Cerebellar nuclear complex (tissue), 1 donor: ENCODE measurements at places on chromosomes 5 and 9.

DNA sequence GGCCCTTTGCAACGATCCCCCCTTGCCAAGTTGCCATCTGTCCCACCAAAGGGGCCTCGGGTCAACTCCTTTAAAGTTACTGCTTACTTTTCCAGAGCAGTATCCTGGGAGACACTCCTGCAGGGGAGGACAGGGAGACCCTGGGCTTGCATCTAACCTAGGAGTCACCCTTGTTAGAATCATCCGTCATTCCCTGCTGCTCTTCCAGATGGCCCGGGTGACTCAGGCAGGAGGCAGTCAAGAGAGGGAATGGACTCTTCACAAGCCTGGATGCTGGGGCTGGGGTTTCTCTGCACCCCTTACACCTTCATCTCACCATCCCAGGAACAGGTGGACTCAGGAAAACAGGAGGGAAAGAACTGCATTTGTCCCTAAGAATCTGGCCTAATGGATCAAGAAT lies 175.6 kb downstream of the GABBR2 start:
- no peak for DNase-seq

DNA sequence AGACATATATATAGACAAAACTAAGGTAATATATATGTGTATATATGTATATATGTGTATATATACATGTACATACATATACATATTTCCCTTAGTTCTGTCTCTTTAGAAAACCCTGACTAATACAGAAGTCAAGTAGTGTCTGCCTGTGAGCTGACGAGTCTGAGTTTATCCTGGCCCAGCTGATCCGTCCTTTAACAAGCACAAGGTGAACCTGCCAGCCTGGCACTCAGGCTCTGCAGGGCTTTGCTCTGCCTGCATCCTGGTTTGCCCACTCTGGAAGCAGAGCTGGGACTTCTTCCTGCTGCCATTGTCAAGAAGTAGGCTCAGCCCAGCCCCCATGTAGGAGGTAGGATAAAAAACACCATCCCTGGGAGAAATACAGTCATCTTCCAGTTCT lies 388.0 kb downstream of the ICE1 start:
- DNase-seq = no peak

- DNase-seq = no peak
Measured at GRCh38 chr5:176180339-176180738, 57.9 kb upstream of the SIMC1 start.

GRCh38 chr9:80615964-80616363 lies 1044.2 kb downstream of the TLE4 start:
- DNase-seq = no peak

- no peak for DNase-seq
Measured at GRCh38 chr9:71146511-71146910, 25.1 kb upstream of the TRPM3 start.

- no peak for DNase-seq
Measured at GRCh38 chr9:6194934-6195333, 20.7 kb upstream of the IL33 start.

DNA sequence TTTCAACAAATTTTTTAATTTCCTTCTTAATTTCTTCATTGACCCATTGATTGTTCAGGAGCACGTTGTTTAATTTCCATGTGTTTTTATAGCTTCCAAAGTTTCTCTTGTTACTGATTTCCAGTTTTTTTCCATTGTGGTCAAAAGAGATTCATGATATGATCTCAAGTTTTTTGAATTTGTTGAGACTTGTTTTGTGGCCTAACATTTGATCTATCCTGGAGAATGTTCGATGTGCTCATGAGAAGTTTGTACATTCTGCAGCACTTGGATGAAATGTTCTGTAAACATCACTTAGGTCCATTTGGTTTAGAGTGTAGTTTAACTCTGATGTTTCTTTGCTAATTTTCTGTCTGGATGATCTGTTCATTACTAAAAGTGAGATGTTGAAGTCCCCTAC lies 14.7 kb upstream of the PPIC start:
- no peak for DNase-seq

DNA sequence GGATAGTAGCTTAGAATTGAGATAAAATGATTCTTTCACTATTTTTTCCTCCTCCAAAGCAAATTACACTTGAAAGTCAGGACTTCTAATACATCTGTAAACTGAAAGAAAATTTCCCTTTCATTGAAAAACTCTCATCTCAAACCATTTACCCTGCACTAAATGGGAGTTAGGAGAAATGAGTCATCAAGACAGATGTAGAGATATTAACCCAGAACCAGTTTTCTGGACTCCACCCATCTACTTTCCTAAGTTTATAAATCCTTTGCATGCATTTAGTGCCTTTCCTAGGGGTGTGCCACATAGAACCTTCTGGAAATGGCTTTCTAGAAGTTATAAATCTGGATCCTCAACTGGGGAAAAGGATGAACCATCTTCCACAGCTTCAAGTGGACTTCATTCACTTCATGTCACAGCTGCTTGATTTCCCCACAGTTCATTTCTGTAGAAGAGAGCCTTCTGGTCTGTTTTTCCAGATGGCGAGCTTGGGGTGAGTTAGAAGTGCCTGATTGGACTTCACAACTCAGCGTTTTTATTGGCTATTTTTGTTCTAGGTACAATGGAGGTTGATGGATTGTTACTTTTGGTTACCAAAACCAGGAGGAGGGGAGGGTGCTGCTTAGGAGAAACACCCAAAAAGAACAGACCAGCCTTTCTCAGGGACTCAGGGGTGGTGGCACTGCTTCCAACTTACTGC lies 72.5 kb upstream of the GPR151 start:
- no peak for DNase-seq

DNA sequence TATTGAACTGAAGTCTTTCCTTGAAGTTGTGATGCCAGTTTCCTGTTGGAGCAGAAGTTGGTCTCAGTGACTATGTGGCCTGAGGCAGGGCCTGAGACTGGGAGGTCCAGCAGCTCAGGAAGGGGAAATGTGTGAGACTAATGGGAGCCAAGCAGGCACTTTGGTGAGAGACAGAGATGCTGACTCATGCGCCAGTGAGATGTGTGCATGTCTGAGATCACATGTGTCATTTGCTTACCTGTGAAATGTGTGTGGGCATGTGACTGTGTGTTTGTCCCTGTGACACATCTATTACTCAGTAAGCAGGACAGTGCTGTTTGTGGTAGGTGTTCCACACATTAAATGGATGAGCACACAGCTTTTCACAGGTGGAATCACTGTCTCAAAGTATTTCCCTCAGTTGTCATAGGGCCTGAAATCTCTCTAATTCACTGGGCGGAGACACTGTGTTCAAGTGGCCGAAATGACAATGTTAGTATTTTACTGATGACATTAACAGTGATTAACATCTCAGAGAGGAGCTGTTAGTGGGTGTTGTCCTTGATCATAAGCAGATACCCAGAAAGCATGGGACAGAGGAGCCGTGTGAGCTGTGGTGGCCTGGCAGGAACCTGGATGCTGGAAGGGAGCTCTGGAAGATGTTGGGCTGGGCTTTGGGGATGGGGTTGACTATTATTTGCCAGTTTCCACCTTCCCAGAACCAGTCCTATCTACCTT lies 7.4 kb downstream of the NPR2 start:
- DNase-seq = no peak

DNA sequence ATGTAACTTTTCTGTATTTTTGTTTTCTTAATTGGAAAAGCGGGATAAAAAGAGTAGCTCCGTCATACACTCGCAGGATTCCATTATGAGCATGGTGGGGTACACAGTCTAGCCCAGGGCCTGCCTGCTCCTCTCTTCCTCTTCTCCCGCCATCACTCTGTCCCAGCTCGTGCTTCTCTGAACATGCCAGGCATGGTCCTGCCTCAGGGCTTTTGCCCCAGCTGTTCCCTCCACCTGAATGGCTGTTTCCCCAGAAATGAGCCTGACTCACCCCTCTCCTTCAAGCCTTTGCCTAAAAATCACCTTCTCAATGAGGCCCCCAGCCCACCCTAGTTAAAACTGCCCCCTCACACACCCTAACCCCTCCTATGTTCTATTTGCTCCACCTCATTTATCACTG lies 4.5 kb downstream of the CORO2A start:
- no peak for DNase-seq

DNA sequence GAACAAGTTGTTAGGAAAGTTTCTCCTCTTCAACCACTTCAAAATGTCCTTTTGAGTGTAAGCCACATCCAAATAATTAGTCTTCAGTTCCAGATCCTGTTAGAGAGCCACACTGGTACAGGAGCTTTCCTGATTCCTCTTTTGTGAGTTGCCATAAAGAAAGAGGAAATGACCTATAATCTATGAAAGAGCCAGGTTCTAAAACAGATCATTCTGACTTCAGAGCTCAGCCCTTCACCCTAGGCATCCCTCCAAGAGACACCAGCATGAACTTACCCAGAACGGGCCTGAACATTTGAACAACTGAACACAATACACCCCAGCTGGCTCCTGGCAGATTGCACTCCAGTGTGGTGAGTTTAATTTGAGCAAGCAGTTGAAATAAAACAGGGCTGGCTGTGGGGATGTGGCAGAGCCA lies 25.7 kb downstream of the SLC1A1 start:
- DNase-seq = no peak

GRCh38 chr9:106800701-106801270 lies 62.2 kb upstream of the ZNF462 start:
- DNase-seq = no peak

DNA sequence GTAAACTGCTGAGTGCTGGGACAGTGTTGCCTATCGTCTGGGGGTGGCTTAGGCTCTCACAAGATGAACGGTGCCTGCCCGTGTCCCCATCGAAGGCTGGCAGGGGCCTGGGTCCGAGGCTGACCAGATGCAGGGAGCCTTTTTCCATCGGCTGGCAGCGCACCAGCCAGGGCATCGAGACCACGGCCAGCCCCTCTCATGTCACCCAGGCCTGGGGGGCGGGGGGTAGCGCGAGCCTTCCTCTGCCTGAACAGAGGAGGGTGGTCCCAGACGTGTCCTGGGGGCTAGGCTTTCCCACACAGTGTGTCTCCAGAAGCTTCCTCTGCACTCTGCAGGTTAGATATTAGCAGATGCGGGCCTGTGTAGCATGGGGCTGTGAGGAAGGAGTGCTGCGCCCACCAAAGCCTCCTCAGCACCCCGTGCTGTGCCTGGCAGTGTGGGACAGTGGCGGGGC lies 17.3 kb downstream of the FGD3 start:
- DNase-seq = no peak

GRCh38 chr9:101689039-101689438 lies 49.4 kb downstream of the GRIN3A start:
- DNase-seq = no peak

GRCh38 chr5:132987531-132988408 lies 24.3 kb upstream of the AFF4 start:
- DNase-seq = no peak

GRCh38 chr5:61683148-61683547 lies 351.1 kb downstream of the ZSWIM6 start:
- DNase-seq = no peak

DNA sequence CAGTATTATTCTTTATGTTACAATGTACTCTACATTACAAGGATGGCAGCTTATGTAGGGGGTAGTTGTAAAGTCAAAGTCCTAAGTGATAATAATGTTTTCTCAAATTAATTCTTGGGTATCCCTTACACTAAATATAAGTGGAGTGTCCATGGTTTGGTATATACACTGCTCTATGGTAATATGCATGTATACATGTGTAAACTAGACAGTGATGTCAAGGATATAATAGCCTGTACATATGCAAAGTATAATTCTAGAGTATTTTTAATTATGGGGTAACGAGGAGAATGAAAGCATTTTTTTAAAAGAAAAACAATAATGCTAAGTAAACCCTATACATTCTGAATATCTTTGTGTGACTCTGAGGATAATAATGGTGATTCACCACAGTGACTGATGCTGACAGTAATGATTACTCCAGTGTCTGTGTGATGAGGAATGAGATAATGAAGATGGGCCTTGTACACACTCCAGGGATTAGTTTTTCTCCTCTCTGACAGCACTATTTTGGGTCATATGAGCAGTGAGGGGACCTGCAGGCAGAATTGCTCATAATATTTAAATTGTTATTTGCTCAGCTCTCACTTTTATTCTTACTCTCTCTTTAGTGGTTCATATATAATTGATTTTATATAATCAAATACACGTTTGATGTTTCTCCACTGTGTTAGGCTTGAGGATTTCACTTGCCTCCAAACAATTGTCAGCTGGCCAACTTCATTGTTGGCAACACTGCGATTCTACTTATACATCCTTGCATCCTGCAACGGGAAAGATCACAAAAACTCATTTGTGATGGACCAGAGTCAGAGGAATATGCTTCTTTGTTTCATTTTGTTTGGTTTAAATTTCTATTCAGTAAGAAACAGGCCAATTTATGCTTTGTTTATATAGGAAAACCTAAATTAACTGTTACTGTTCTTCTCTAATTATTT lies 88.2 kb downstream of the NREP start:
- no peak for DNase-seq

DNA sequence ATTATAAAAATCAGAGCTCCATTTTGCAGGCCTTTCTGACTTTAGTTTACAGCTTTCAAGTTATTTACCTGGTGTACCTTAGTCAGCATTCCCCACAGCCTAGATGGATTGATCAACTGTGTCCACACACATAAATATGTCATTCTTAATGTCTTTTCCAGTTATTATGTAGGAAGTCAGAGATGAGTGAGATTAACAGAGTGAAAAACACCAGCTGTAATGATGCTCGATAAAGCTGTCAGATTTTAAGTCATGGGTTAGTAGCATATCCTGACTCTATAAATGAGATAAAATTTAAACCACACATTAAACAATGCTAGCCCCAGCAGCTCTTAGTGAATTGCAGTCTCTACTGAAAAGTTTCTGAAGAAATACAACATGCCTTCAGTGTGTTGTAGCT lies 48.9 kb downstream of the NUDT12 start:
- DNase-seq = no peak

- DNase-seq = no peak
Measured at GRCh38 chr5:116455061-116455460, 119.6 kb downstream of the SEMA6A start.

GRCh38 chr5:73822278-73822988 lies 196.4 kb downstream of the ARHGEF28 start:
- no peak for DNase-seq

DNA sequence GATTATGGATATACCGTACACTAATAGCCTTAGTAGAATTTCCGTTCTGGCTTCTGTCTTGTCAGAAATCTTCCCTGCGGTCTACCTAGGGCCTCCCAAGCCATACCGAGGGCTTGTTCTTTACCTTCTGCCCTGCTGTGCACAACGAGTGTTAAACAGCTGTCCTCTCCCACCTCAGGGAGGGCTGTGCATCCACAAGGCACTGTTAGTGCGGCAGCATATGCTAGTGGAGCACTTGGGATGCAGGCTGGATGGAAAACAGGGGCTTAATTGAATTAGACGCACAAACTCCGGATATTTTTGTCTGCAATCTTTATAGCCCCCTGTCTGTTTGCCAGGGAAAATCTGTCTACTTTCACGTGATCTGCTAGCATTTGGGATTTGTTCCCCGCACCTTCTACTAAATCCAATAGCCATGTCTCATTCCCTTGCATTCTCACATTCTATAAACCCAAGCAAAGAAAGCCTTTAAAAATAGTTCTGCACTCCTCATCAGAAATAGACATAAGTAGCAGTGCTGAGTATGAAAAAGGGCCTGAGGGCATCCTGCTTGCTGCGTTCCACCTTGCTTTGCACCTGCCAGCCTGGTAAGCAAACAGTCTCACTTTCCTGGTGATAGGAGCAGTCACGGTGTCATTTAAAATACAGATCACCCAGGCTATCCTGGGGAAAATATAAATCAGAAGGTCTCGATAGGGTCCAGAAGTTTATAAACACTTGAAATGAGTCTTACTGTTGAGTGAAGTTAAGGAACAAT lies 382.6 kb downstream of the RASEF start:
- no peak for DNase-seq
